SK-N-SH (cell line): ENCODE measurements at places on chromosomes 3 and 15. TPM values are rescaled to one million over a fixed set of nuclear protein-coding genes. Genes with fewer than 3 reads are reported as not detected.

Gene SCG3
- polyA plus RNA-seq: 0.16 and 0.41 TPM in 2 replicates

Gene CCDC54
- polyA plus RNA-seq: not detected in 2 replicates

Gene JMJD7
- 6.5 and 6.8 TPM in 2 replicates for polyA plus RNA-seq

Gene P2RY13
- not detected in 2 replicates for polyA plus RNA-seq

Gene MUC4
- 0.06 and 0.07 TPM in 2 replicates for polyA plus RNA-seq

Gene ZXDC
- 8.5 and 9.1 TPM in 2 replicates for polyA plus RNA-seq

Gene NR1I2
- 0.03 TPM in 1 of 2 replicates, not detected in the other for polyA plus RNA-seq

Gene CDAN1
- 6.2 and 9.7 TPM in 2 replicates for polyA plus RNA-seq

Gene GABRB3
- polyA plus RNA-seq: 0.10 and 0.75 TPM in 2 replicates

Gene TEX55
- not detected in 2 replicates for polyA plus RNA-seq

Gene SAMMSON
- polyA plus RNA-seq: not detected in 2 replicates

Gene CLDN18
- polyA plus RNA-seq: not detected in 2 replicates

Gene ITPKA
- 1.0 and 2.2 TPM in 2 replicates for polyA plus RNA-seq

Gene IGSF11
- polyA plus RNA-seq: 0.07 and 0.08 TPM in 2 replicates

Gene PLA2G4E
- polyA plus RNA-seq: not detected in 2 replicates

Gene CAMKV
- 0.53 and 1.7 TPM in 2 replicates for polyA plus RNA-seq

Gene CLDN1
- 0.82 and 1.8 TPM in 2 replicates for polyA plus RNA-seq

Gene DET1
- polyA plus RNA-seq: 4.5 and 7.2 TPM in 2 replicates

DNA sequence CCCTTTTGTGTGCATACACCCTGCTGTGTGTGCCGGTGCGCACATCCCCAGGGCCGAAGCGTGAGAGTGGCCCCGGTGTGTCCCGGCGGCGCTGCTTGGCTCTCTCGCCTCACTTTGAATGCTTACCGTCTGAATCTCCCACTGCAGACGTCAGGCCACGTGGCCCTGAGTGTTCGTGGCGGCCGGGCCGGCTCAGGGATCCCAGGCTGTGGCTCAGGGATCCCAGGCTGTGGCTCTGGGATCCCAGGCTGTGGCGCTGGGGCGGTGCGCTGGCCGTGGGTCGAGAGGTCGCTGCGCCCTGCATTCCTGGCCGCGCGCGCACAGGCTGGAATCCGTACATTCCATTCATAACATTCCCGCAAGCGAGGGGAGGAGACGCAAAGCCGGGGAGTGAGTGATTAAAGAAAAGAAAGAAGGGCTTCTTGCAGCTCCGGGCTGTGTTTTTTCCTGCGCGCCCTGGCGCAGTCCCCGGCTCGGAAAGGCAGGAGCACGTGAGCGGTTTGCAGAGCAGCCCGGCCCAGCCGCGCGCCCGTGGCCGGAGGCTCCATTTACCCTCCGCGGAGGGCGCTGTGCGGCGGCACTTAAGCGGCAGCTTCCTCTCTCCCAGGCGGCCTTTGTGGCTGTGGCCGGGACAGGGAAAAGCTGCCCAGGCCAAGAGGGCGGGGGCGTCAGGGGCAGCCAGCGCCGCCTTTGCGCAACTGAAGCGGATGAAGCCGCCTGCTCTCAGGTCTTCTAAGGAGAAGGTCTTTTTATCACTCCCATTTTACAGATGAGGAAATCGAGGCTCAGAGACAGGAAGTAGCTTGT lies 87.0 kb upstream of the ALDH1L1 start:
- peak; percentile 82 for DNase-seq

DNA sequence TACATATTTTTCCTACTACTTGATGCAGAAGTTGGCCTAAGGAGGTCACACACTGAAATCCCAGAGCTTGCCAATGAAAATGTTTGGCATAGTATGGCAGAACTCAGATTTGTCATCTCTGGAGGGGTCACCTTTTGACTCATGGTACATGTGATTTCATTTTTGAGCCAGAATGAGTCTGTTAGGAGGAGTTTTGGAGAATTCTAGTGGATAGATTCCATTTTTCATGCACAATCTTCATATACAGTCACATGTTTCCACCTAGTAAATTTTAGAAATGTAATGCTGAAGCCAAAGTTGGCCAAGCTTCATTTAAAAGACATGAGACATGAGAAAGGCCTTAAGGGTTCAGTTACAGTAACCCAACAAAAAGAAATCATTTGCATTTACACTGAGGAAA lies 97.8 kb upstream of the IGSF10 start:
- DNase-seq: no peak

DNA sequence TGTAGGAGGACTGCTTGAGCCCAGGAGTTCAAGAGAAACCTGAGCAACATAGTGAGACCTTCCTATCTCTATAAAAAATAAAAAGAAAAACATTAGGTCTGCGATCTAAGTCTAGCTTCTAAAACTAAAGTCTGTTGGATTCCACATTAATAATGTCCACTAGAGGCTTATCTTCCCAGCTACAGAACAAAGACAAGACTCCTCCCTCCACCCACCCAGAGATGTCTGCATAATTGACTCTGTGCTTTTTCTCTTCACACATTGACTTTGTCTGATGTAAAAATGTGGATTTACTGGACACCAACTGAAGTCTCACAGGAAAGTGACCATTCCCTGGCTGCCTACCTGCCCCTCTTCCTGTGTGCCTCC lies 91.8 kb downstream of the ATP10A start:
- DNase-seq: no peak

DNA sequence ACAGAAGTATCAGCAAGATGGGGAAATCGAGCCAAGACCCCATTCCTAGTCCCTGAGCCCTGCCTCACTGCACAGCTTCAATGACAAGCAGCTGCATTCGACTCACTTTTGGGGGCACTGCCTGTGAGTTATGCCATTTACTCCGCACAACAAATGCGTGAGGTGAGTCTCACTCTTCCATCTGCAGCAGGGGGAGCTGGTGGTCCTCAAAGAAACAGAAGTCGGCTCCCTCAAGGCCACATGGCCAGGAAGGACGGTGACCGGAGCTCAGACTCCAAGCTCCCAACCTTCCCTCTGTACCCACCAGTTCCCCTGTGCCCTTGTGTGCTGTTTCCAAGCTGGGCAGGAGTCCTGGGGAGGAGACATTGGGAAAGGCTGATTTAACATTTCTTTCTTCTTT lies 127.7 kb upstream of the IQSEC1 start:
- DNase-seq: peak; percentile 74

DNA sequence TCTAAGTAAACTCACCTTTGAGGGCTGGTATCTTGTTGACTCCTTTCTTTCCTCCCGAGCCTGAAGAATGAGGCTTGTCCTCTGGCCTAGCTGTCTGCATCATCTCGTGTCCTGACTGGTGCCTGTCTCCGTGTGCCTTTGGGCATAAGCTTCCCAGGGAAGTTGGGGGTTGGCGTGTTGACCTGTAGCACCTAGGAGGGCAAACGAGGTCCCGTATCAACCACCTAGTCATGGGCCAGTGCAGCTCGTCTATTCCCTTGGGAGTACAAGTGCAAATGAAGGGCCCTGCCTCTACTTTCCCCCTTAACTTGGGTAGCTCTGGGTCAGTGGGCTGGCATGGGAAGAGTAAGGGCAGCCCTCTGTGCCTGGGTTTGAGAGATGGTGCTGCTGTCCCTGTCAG lies 8.7 kb downstream of the TEX264 start:
- DNase-seq: no peak

DNA sequence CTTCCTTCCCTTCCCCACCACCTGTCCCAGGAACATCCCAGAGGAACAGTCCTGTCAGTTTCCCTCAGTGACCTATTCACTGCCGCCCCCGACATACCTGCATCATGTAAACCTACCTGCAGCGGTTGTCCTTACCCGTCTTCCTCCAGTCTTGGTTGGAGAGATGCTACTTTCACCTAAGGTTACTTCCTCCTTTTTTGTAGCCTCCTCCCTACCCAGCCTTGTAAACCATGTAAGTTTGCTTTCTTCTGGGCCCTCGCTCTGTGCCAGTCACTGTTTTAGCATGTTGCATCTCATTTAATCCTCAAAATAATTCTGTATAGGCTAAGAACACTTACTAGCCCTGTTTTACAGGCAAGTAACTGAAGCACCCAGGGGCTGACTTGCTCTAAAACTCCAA lies 58.3 kb downstream of the GPR171 start:
- DNase-seq: no peak

DNA sequence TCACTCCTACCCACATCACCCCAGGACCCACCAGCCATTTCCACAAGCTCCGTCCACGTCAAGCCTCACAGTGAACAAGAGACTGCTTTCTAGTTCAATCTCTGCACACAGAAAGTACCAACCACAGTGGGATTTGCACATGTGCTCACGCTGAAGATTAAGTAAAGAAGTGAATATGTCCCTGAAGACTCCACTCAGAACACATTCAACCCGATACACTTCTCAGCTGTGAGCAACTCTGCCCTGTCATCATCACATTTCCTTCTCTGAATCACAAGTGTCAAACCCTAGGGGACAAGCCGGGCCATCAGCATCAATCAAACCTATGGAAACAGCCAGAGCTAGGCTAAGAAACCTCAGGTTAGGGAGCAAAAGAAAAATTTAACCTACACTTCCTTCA lies 1.9 kb downstream of the STIMATE start:
- no peak for DNase-seq

GRCh38 chr3:64049136-64049535 lies 25.8 kb upstream of the PSMD6 start:
- DNase-seq: no peak

- DNase-seq: no peak
Measured at GRCh38 chr3:137789236-137789635, 25.1 kb downstream of the SOX14 start.

- no peak for DNase-seq
Measured at GRCh38 chr15:101500865-101501551, 11.5 kb upstream of the PCSK6 start.

DNA sequence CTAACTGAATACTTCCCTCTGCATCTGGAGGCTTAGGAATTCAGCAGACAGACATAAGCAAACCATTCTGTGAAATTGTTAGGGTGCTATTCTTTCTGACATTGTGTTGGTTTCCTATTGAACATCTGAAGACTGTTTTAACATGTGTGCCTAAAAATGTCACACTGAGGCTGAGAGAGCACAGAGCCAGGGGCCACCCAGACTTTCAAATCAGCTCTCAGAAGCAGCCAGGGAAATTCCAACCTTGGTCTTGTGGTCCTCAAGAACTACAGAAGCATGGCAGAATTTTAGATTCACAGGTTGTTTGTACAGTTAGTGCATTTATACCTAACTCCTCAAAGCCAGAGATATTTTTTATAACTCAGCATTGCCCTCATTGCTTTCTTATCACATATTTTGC lies 929.2 kb upstream of the CFAP20DC start:
- DNase-seq: no peak

- DNase-seq: peak; percentile 84
Measured at GRCh38 chr3:64443546-64444381, 218.5 kb upstream of the PRICKLE2 start.

- DNase-seq: no peak
Measured at GRCh38 chr3:79844176-79844575, 76.4 kb upstream of the ROBO1 start.

DNA sequence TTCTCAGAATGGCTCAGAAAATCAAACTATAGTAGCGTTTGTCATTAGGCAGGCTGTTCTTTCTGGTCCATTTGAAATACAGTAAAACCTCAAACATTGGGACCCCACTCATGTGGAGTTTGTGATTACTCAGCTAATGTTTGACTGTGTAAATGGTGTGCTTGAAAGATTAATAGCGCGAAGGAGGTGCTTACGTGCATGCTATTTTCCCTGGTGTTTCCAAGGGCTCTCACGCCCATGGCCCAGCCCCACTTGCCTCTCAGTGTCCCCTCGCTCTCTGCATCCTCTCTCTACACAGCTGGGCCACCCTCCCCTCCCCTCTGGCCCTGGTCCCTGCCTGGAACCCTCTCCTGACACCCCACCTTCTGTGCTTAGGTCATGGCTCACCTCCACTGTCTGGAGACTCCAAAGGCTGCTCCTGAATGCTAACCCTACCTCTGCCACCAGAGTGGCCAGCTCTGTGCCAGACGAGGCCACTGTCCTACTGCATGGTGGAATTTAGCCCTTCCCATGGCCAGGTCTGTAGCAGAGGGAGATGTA lies 194.2 kb downstream of the PLCL2 start:
- DNase-seq: no peak

- DNase-seq: no peak
Measured at GRCh38 chr3:70554170-70554569, 241.7 kb upstream of the MDFIC2 start.

- DNase-seq: no peak
Measured at GRCh38 chr15:43211224-43211735, 9.5 kb downstream of the EPB42 start.

GRCh38 chr3:101340591-101340990 lies 20.2 kb upstream of the IMPG2 start:
- DNase-seq: no peak

- no peak for DNase-seq
Measured at GRCh38 chr3:56087451-56088053, 380.7 kb downstream of the ERC2 start.

- DNase-seq: no peak
Measured at GRCh38 chr3:5634411-5634810, 446.9 kb downstream of the EDEM1 start.

GRCh38 chr3:46565607-46566039 lies 479 bp downstream of the LRRC2 start:
- DNase-seq: peak; percentile 30

- no peak for DNase-seq
Measured at GRCh38 chr3:116563351-116563750, 118.1 kb upstream of the LSAMP start.

GRCh38 chr15:25990220-25990619 lies 127.1 kb upstream of the ATP10A start:
- DNase-seq: no peak

- no peak for DNase-seq
Measured at GRCh38 chr15:39788800-39789565, 6.3 kb upstream of the FSIP1 start.

GRCh38 chr3:14617508-14618023 lies 34.0 kb upstream of the CCDC174 start:
- DNase-seq: no peak

- no peak for DNase-seq
Measured at GRCh38 chr3:197748597-197749314, 927 bp upstream of the FYTTD1 start.

GRCh38 chr3:141227752-141228151 lies 3.9 kb upstream of the PXYLP1 start:
- DNase-seq: peak; percentile 77

DNA sequence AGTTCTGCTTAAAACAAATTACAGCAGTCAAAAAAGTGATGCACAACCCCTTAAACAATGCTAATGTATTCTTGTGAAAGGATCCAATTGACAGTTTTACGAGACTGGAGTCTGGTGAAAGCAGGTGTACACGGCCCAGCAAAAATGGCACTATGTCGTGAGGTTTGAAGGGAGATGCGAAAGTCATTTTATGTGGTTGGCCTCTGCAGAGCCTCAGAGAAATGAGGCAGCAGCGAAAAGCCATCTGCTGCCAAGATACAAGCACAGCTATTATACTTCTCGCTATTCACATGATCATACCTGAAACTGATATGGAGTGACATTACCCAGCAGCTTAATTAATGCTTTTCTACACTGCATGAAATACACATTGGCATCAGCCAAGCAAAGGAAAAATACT lies 36.4 kb downstream of the MECOM start:
- no peak for DNase-seq

- DNase-seq: no peak
Measured at GRCh38 chr15:59539799-59540198, 71.8 kb upstream of the GCNT3 start.
